ENCODE measurements at places on chromosomes 13 and 19.

- no peak for DNase-seq
Observed at GRCh38 chr13:72565893-72566292, 161.5 kb downstream of the MZT1 start.

- DNase-seq = no peak
Observed at GRCh38 chr19:2627855-2628254, 74.6 kb downstream of the GNG7 start.

- no peak for DNase-seq
Observed at GRCh38 chr19:10699650-10700335, 1.4 kb upstream of the QTRT1 start.

DNA sequence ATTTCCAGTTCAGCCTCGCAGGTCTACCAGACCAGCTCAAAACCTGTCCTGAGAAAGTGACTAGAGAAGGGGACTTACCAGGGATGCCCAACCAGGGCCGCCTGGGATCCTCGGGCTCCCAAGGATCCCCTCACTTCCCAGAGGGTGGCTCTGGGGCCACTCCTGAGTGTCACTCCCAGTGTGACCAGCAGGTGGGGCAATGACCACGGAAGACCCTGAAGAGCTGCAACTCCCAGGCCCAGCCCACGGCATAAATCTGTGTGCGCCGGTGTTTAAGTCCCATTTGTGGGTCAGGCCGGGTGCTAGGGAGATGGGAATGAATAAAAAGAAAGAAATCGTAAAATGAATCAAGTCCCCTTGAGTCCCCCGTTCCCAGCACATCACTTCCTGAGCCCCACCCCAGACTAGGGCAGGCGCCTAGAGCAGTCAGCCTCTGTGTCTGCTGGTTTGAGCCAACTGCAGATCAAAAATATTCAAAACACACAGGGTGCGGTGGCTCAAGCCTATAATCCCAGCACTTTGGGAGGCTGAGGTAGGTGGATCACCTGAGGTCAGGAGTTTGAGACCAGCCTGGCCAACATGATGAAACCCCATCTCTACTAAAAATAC is 10.7 kb downstream of the PTGIR start:
- DNase-seq = peak; percentile 96

DNA sequence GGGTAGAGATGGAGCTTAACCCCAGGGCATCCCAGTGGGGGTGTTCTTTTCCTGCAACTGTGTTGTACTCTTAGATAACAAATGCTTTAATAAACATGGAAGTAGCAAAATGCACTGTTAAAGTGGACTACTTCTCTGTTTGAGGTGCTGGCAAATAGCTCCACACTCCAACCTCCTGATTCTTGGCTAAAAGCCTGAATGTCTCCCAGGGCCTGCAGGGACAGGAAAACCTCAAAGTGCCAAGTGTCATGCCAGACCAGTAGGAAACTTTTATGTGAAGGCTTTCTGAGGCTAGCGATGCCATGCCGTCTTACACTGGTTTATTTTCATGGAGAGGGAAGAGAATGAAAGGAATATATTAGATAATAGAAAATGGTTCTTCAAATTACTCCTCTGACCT is 6.8 kb downstream of the FREM2 start:
- DNase-seq = no peak

DNA sequence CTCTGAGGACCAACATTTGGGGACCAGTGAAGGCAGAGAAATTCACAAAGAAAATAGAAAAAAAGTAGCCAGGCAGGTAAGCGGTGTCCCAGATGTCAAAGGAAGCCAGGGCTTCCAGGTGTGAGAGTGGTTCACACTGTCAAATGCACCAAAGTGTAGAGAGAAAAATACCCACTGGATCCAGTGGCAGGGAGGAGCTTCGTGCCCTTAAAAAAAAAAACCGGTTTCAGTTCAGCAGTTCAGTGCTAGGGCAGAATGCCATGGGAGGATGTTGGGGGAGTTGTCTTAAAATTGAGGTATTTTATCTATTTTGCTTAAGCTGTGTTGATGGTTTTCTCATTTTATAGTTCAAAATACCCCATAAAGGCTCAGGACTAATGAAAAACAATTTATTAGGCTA is 47.8 kb upstream of the C1QTNF9 start:
- DNase-seq = peak; percentile 15

GRCh38 chr19:6576869-6577475 is 14.0 kb downstream of the CD70 start:
- no peak for DNase-seq
